ENCODE measurements at places on chromosomes 12 and 14.

- no peak for DNase-seq
These were observed 101.7 kb downstream of the BICD1 start for GRCh38 chr12:32208355-32208754.

DNA sequence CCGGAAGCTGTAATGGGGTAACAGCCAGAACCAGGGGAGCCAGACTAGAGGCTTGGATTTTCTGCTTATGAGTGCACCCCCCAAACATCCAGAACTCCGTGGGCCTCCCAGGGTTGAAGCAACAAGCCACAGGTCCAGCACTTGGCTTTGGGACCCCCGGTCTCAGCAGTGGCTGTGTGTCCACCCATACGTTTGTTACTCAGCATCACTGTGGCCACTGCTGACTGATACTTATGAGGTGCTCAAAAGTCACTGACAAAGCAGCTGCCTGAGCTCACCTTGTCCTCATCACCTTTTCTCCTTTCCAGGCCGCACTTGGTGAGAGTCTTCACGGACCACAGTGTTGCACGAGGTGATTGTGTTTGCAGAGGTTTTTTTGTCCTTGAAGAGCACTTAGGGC lies 145.6 kb upstream of the RFLNA start:
- no peak for DNase-seq

DNA sequence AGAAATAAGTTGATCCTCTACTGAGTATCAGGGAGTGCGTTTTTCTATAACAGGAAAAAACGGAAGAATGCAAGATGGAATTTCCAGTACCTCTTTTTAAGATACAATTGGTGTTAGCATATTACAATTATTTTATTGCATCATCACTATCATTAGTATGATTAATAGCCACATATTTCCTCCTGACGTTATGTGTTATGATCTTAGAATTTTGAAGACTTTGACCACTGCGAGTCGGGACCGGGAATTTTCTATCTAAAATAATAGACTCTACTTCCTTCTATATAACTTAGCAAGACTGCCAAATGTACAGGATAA lies 679 bp upstream of the SAV1 start:
- no peak for DNase-seq

DNA sequence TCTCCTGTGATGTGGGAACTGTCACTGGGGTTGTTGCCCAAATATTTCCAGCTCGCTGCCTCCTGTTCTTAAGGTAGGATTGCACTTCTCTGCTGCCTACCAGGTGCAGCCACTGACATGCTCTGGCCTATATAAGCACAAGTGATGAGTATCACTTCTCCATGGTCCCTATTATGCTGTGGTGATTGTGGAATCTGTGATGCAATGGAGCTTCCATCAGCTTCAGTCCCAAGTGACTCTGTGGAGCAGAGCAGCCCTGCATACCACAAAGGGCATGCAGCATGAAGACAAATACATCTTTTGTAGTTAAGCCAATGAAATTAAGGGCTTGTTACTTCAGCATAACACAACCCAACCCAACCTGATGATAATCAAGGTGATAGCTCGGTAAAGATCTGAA lies 43.5 kb downstream of the CKAP4 start:
- DNase-seq: no peak

GRCh38 chr12:108907839-108908351 lies 28.0 kb downstream of the DAO start:
- no peak for DNase-seq

DNA sequence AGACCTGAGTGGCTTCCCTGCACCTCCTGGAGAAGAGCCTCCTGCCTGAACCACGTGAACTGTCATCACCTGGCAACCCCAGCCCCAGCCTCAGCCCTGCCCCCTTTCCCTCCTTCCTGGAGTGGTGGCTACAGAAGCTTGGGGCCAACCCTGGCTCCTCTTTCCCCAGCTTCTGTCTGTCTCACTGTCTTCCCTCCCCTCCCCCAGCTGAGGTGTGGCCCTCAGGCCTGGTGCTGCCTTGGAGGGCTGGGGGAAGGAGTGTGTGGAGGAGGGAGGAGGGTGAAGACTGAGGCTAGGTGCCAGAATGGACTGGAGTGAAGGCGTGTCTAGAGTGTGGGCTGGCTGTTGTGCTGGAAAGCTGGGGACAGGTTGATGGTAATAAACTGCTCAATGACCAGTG lies 9.7 kb downstream of the NFATC4 start:
- no peak for DNase-seq

DNA sequence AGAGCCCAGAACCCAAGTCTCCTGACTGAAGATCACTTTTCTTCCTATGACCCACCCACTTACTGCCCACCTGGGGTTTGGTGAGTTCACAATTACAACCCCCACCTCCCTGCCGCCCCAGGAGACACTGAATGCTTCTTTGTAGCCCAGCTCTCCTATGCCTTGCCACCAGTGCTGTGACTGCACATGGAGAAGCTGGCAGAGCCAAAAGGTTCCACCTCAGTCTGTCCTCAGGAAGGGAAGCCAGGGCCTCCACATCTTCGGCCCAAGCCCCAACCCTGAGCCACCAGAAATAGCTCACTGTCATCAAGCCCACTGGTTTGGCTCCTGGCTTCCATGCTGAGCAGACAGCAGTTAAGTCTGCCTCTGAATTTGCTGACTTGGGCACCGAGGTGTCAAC lies 25.6 kb downstream of the OTUB2 start:
- DNase-seq: no peak

- no peak for DNase-seq
These were observed 88.3 kb downstream of the RIN3 start for GRCh38 chr14:92601757-92602417.

GRCh38 chr12:89041078-89041477 lies 311.2 kb downstream of the DUSP6 start:
- DNase-seq: no peak

GRCh38 chr12:9364224-9365176 lies 156.3 kb upstream of the PZP start:
- no peak for DNase-seq

DNA sequence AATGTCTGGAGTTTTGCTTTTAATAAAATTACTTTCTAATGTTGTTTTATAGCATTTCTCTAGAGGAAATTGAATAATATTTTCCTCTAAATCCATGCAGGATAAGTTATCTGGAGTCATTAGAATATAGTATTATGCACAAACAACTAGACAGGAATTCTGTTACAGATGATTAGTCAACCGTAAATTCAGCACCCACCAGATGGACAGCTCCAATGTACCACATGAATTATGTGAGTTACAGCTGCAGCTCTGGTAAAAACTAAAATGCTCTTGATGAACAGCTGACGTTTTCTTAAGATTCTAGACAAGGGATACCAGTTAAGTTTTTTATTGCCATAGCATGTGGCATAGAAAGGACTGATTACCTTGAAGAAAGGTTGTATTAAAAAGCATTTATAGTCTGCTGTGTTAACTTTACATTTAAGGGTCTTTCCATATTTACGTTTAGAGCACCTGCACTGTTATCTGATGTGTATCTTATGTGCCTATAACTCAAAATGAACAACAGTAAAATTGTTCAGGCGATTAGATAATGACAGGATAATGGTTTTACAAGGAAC lies 321.4 kb upstream of the LRFN5 start:
- no peak for DNase-seq

- DNase-seq: no peak
These were observed 286.6 kb upstream of the KITLG start for GRCh38 chr12:88866881-88867280.

GRCh38 chr12:26953447-26953846 lies 15.2 kb downstream of the FGFR1OP2 start:
- no peak for DNase-seq

DNA sequence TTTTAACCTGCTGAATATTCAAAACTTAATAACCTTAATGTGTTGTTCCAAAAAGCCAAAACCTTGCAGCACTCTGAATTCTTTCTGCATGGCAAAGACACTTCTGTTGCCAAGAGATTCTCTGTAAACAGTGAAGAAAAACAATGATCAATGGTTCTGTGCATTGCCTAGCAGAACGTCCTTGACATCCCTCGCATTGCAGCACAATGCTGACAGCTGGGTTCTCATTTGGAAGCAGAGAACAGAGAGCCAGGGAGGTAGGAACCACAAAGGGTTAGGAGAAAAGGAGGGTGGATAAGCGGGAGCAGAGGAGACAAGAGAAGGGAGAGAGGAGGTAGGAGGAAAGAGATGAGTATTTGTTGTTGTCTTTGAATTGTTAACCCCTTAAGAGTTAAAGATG lies 501.1 kb downstream of the NAV3 start:
- no peak for DNase-seq
